CD4-positive, CD25-positive, alpha-beta regulatory T cell (primary cell): ENCODE measurements at places on chromosomes 2 and 18. TPM values are rescaled to one million over a fixed set of nuclear protein-coding genes. Genes with fewer than 3 reads are reported as not detected.

DNA sequence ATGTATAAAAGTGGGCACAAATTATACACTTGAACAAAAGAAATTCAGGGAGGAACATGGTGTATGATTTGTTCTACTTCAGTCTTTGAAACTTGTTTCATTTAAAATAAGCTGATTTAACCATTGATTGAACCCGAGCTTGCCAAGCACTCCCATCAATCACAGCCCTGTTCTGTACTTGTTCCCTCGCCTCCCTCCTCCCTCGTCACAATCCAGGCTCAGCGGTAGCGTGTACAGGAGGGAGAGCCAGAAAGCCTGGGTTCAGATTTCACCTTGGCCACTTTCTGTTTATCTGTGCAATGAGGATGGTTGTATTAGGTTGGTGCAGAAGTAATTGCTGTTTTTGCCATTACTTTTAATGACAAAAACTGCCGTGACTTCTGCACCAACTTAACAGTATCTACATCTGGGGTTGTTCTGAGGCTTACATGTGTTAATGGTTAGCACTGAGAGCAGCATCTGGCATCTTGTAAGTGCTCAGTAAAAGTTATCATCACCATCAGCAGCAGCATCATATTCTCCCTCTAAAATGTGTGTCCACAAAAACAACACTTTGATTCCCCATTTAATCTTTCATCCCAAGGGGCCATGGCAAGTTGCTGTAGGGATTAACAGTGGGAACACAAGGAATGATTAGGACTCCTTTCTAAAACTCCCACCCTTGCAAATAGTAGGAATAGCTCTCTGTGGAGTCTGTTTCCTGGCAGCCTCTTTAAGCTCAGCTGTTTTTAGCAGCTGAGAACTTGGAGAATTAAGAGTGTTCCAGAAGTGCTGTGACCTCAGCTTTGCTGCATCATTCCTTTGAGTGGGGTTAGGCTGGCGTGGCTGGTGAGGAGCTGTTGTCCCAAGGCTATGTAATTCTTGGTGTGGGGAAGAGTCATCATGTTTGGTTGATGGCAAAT, 4.7 kb downstream of the DPYSL5 start:
- no peak overlapping the region for H3K4me3 ChIP-seq
- H3K27me3 ChIP-seq = peaks cover 30% of the 10 kb centered on the region
- peaks cover 24% of the 10 kb centered on the region for H3K4me1 ChIP-seq
- DNase-seq = no peak

Gene DCDC2C
- not detected for total RNA-seq

GRCh38 chr18:78927156-78927555, 52.5 kb upstream of the SALL3 start:
- no peak overlapping the region for H3K4me3 ChIP-seq
- no peaks in the 10 kb centered on the region for H3K27me3 ChIP-seq
- no peaks in the 10 kb centered on the region for H3K4me1 ChIP-seq
- no peak for DNase-seq
- no peak overlapping the region for H3K27ac ChIP-seq

DNA sequence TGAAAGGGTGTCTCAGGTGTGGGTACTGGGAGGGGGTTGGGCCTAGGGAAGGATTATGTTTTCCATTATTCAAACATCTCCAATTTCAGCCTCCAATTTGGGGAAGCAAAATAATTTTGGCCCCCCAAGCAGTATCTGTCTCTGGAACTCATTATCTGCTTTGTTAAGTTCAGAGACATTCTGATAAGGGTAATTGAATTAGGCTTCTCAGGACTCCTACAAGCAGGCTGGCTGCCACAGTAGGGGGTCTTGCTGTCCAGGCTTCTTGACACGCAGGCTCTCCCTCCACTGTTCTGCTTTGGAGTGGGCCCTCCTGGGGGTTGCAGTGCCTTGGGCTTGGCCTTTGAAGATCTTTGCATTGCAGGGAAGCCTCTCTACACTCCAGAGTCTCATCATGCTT, 108.1 kb upstream of the SIX2 start:
- no peaks in the 10 kb centered on the region for H3K36me3 ChIP-seq
- H3K27ac ChIP-seq = no peak overlapping the region
- no peak overlapping the region for H3K4me3 ChIP-seq
- DNase-seq = no peak
- H3K27me3 ChIP-seq = no peaks in the 10 kb centered on the region
- H3K4me1 ChIP-seq = no peaks in the 10 kb centered on the region

- H3K27me3 ChIP-seq = no peaks in the 10 kb centered on the region
- no peak overlapping the region for H3K4me3 ChIP-seq
Measured at GRCh38 chr18:25247725-25248124, 104.2 kb downstream of the ZNF521 start.

DNA sequence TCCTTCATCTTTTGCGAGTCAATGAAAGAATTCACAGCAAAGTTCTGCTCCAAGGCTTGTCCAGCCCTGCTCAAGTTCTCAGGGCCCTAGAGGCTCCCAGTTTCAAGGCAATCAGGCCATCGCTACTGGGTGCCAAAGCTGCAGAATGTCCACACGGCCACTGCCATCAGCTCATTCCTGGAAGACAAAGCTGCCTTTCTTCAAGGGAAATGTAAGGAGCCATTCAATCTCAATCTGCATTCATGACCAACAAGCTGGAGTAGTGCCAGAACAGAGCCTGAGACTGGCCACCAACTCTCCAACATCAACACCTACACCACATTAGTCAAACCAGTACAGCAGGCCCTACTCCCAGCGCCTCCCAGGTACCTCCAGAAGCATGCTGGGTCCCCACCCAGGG, 202.2 kb downstream of the TCF4 start:
- no peak overlapping the region for H3K27ac ChIP-seq
- DNase-seq = no peak
- no peaks in the 10 kb centered on the region for H3K4me1 ChIP-seq
- no peaks in the 10 kb centered on the region for H3K36me3 ChIP-seq

DNA sequence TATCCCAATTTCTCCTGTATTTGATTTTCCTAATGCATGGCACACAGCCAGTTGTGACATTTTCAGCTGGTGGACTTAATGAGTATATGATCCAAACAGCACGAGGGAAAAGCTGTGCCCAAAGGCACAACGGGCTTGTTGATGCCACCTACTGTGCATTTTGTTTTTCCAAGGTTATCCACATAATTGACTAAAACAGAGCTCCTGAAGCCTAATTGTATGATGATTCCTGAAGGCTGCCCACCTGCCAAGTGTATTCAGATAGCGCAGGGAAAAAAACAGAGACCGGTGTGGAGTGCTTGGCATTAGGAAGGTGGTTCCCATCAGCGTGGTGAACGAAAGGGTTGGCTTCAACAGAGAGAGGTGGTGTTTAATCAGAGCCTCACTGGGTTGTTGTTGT, 14.9 kb downstream of the RBMS1 start:
- H3K27me3 ChIP-seq = peaks cover 4% of the 10 kb centered on the region
- no peak overlapping the region for H3K27ac ChIP-seq
- H3K4me1 ChIP-seq = peaks cover 10% of the 10 kb centered on the region
- H3K36me3 ChIP-seq = no peaks in the 10 kb centered on the region

- no peak overlapping the region for H3K27ac ChIP-seq
- no peaks in the 10 kb centered on the region for H3K36me3 ChIP-seq
- DNase-seq = no peak
- H3K4me3 ChIP-seq = no peak overlapping the region
- no peaks in the 10 kb centered on the region for H3K27me3 ChIP-seq
Measured at GRCh38 chr18:77853859-77854258, 604.2 kb downstream of the GALR1 start.

Gene PPP1R1C
- total RNA-seq = not detected

Gene CLEC4F
- total RNA-seq = not detected

- H3K4me3 ChIP-seq = no peak overlapping the region
- peaks cover 8% of the 10 kb centered on the region for H3K27me3 ChIP-seq
- H3K4me1 ChIP-seq = no peaks in the 10 kb centered on the region
- H3K36me3 ChIP-seq = no peaks in the 10 kb centered on the region
Measured at GRCh38 chr2:138779406-138779780, 797 bp downstream of the NXPH2 start.

- no peak overlapping the region for H3K4me3 ChIP-seq
- peaks cover 2% of the 10 kb centered on the region for H3K27me3 ChIP-seq
- H3K4me1 ChIP-seq = no peaks in the 10 kb centered on the region
- no peak for DNase-seq
- no peaks in the 10 kb centered on the region for H3K36me3 ChIP-seq
- no peak overlapping the region for H3K27ac ChIP-seq
Measured at GRCh38 chr18:3852321-3852720, 402.3 kb downstream of the TGIF1 start.

DNA sequence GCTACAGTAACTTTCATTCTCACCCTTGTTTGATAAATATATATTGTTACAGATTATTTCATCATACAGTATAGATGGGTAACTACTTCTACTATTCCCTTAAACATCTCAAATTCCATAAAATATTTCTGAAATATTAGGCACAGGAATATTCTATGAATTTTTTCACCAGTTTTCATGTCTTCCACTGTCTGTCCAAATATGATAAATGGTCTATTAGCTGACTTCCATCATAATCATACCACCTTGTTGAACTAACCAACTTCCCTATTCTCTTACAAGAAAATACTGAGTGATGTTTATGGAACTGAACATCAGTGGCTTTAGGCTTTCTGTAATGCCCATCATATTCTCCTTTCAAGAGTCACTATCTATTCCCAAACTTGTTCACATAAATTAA, 82.4 kb downstream of the TRAPPC8 start:
- H3K36me3 ChIP-seq = peaks cover 74% of the 10 kb centered on the region
- DNase-seq = no peak

DNA sequence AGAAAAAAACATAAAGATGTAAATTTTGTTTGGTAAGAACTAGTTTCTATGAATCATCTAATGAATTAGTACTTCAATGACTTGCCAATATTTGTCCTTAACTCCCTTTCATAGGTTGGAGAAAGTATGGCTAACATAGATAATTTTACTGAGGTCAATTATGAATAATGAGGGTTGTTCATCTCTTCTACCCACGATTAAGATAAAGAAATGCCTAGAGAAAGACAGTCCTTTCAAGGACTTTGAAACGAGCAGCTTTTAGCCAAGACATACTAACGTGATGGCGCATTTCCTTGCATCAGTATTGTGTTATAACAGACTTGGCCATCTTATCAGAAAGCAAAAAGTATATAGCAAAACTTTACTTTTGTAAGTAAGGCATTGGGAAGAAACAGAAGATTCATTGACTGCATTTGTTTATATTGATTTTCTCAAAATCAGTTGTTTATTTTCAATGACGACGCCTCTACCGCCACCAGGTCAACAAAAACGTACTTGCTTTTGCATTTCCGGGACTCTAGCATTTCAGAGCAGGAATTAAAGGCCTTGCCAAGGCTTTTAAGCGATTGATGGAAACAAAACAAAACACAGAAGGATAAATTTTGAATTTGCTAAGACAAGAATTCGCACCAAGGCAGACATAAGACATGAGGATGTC, 961 bp downstream of the RBM43 start:
- peak overlapping the region; percentile 92 for H3K27ac ChIP-seq
- peaks cover 16% of the 10 kb centered on the region for H3K4me1 ChIP-seq
- peak; percentile 68 for DNase-seq
- H3K4me3 ChIP-seq = peak overlapping the region; percentile 98
- H3K36me3 ChIP-seq = no peaks in the 10 kb centered on the region
- no peaks in the 10 kb centered on the region for H3K27me3 ChIP-seq

DNA sequence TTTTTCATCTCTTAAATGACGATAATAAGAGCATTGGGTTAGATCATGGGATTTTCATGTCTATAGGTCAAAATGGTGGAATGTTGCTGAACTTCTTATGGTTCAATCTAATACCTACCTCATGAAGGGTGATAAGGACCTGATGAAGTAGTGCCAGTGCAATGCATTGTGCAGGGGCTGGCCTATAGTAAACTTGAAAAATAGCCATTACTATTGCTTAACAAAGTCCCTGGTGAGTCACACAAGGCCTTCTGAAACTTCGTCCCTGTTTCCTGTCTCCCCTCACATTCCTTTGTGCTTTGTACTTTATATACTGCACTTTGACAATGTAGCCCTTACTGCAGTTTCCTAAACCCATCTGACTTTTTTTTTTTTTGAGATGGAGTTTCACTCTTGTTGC, 515.9 kb downstream of the SLC4A3 start:
- no peaks in the 10 kb centered on the region for H3K27me3 ChIP-seq
- DNase-seq = no peak
- no peak overlapping the region for H3K4me3 ChIP-seq
- H3K4me1 ChIP-seq = no peaks in the 10 kb centered on the region

Gene THAP4
- total RNA-seq = 47.8 TPM

- H3K27me3 ChIP-seq = no peaks in the 10 kb centered on the region
- H3K4me3 ChIP-seq = no peak overlapping the region
- no peak overlapping the region for H3K27ac ChIP-seq
- no peaks in the 10 kb centered on the region for H3K4me1 ChIP-seq
Measured at GRCh38 chr2:200337621-200338020, 31.1 kb downstream of the SPATS2L start.

DNA sequence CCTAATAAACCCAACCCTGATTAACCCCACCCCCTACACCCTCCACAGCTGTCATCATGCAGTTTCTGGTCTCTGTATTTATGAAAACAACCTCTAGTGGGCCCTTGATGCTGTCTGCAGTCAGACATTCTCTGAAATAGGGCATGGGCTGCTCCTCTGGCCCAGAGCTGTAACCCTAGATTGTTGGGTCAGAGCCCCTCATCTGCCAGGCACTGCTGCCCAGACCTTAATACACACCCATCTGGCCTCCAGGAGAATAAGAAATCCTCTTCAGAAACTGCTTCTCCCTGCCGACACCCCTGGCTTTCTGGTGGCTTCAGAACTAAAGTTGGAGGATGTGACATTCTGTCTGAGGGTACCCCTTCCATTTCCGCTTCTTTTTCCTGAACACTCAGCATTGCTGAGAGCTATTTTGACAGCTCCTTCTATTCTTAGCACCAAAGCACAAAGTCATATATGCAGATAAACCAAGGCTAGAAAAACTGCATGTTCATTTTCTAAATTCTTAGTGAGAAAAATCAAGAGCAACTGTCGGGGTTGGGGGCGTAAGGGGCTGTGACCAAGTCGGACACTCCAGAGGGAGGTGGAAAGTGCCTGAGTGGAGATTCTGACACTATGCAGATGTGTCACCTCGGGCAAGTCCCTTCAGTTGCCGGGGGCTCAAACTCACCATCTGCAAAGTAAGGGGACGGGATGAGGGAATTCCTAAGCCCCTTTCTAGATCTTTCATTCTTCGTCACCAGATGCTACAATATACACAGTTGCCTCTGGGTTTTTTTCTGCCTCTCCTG, 28.7 kb downstream of the SRSF7 start:
- no peaks in the 10 kb centered on the region for H3K27me3 ChIP-seq
- H3K27ac ChIP-seq = peak overlapping the region; percentile 75
- peak overlapping the region; percentile 68 for H3K4me3 ChIP-seq
- peaks cover 21% of the 10 kb centered on the region for H3K4me1 ChIP-seq
- H3K36me3 ChIP-seq = peaks cover 8% of the 10 kb centered on the region

- no peak for DNase-seq
- H3K27me3 ChIP-seq = no peaks in the 10 kb centered on the region
- H3K4me3 ChIP-seq = no peak overlapping the region
- no peak overlapping the region for H3K27ac ChIP-seq
- peaks cover 7% of the 10 kb centered on the region for H3K4me1 ChIP-seq
Measured at GRCh38 chr2:102269200-102269524, 42.2 kb upstream of the IL1RL1 start.

Gene HTR2B
- total RNA-seq = 0.17 TPM

- no peaks in the 10 kb centered on the region for H3K36me3 ChIP-seq
- no peak overlapping the region for H3K27ac ChIP-seq
- DNase-seq = no peak
- H3K4me3 ChIP-seq = no peak overlapping the region
- no peaks in the 10 kb centered on the region for H3K4me1 ChIP-seq
Measured at GRCh38 chr2:72781480-72781879, 44.4 kb downstream of the EXOC6B start.

Gene DNAH6
- 0.52 TPM for total RNA-seq
